SHP77 treated with DMSO at 0.1 percent for 48 hours (cell line): ENCODE measurements at places on chromosomes 6 and 20.

GRCh38 chr6:73719046-73719445, 23.0 kb downstream of the CD109 start:
- DNase-seq: no peak

DNA sequence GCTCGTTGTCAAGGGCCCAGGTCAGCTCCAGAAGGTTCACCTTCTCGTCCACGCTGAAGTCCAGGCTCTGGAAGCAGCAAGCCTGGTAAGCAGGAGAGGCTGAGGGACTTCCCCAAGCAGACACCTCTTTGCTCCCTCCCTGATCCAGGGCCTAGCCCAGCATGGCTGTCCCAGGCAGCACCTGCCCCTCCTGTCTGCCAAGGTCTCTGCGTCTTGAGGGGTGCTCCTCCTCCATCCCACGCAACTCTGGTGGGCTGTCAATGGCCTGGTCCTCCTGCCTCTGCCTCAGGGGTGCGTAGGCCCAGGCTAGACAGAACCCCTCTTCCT, 87.1 kb downstream of the NINL start:
- no peak for DNase-seq

DNA sequence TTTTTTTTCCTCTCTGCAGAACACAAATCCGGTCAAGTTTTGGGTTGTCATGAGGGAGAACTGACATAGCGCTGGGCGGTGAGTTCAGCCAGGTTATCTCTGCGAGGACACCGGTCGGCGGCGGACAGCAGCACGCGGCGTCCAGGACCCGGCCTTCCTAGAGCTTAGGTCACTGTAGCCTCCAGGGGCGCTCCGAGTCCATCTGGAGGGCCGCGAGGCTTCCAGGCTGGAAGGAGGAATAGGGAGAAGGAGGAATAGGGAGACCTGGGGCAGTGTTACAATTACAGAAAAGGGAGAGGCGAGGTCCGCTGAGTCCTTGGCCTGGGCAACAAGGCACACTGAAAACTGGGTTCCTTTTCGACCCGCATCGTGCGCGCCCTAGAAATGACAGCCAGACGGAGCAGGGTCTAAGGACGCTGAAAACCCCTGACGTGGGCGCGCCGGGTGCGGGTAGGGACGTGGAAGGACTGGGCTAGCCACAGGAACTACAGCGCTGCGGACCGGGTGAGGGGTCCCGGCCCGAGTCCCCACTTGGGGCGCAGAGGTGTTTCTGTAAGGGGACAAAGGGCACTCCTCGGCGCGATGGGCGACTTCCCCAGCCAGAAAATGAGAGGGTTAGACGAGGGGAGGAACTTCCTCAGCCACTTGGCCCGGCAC, 536 bp upstream of the FNDC1 start:
- DNase-seq: no peak

- DNase-seq: no peak
These were observed 35.1 kb downstream of the SNRNP48 start for GRCh38 chr6:7624796-7625710.

DNA sequence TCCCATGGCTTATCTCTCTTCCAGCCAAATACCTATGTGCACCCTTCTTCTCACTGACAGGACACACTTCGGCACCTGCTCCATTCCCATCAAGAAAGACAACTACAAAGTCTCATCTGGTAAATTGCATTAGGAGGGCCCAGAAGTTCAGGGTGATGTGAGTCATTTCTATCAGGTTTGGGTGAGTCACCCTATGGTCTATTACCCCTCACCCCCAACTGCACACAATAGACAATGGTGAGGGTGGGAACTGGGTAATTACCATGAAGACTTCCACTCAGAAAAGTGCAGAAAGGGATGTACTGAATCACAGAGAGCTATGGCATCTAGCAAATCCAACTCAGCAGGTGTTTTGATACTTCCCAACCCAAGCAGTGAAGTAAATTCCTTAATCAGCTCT, 54.8 kb downstream of the OPN5 start:
- no peak for DNase-seq
